ENCODE measurements at places on chromosomes 11 and 22.

DNA sequence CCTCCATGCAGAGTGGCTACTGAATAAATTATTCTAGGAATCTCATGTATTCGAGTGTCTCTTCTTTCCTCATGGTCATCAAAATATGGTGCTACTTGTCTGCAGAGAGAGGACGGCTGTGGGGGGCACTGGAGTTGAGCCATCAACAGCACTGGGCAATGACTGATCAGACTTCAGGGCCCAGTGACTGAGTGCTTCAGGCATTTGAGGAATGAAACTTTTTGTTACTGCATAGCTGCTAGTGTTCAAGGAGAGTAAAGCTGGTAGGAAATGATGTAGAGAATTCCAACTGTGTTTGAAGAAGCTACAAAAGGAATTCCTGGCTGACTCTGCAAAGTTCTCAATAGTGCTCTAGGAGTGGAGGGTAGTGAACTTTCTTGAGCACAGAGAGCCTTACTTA lies 277.7 kb downstream of the CADM1 start:
- no peak for DNase-seq

- no peak for DNase-seq
Measured at GRCh38 chr11:126893796-126894195, 106.8 kb downstream of the KIRREL3 start.

DNA sequence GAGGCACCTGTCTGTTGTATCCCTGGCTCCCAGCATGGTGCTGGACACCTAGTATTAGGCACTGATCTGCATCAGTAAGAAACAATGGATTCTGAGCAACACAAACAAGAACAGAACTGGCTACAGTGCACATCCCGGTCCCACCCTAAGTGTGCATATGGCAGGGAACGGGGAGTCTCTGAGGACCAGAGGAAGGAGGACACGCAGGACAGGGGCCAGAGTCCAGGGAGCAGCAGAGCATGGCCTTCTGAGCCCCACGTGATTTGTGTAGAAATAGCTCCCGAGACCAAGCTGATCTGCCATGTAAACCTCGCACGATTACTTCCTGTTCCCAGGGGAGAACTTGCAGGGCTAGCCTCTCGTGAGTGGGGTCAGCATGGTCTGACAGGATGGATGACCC lies 12.7 kb upstream of the SNX32 start:
- DNase-seq, result no peak

- DNase-seq, result no peak
Measured at GRCh38 chr11:86140334-86140990, 71.6 kb upstream of the PICALM start.

- no peak for DNase-seq
Measured at GRCh38 chr22:44658311-44658953, 43.6 kb upstream of the PRR5 start.

DNA sequence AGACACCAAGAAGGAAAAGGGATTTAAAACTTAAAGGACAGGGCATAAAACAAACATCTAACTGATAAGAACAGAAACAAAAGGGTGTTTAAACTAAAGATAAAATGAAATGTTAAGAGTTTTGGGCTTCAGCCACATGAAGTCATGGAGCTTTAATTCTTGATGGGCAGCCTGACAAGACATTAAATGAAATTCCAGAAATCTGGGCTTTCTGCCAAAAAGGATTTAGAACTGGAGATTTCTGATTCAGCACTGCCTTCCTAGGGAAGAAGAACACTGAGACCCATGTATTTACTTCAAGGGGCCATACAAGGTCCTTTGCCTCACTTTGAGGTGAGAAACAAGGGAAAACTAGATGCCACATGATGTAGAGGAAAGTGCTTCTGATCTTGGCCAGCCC lies 355.9 kb upstream of the RAG2 start:
- no peak for DNase-seq

GRCh38 chr11:30045921-30046577 lies 29.2 kb upstream of the KCNA4 start:
- no peak for DNase-seq

DNA sequence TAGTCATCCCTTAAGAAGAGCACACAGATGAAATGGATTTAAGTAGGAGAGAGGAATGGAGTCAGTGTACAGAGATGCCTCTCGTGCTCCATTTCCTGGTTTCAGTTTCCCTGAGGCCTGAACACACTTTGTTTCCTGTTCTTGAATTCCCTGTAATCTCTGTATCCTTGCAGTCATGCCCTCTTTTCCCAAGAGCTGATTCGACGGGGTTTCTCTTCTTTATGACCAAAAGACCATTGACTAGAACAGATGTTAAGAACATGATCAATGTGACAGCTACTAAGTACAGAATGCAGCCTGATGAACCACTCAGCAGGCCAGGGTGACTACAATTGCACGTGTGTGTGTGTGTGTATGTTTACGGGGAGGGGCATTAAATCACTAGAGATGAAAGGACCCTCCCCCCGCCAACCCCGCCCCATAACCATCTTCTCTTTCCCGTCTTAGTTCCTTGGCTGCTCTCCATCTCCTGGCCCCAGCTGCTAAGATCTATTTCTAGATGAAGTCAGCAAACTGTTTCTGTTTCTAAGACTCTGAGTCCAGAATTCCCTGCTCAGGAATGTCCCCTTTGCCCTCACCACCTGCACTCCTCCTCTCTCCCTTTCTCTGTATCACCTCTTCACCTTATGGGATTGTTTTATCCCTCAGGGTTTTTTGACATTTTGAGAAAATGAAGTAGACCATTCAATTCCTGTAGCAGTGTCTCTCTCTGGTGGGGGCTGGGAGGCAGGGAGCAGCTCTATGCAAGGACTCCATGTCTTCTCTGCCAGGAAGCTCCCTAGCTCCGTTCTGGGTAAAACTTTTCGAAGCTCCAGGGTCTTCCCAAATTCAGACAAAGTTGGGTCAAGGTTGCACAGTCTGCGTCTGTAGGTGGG lies 26.0 kb downstream of the SLC22A6 start:
- no peak for DNase-seq

GRCh38 chr11:10864688-10865087 lies 6.8 kb upstream of the ZBED5 start:
- DNase-seq, result no peak

DNA sequence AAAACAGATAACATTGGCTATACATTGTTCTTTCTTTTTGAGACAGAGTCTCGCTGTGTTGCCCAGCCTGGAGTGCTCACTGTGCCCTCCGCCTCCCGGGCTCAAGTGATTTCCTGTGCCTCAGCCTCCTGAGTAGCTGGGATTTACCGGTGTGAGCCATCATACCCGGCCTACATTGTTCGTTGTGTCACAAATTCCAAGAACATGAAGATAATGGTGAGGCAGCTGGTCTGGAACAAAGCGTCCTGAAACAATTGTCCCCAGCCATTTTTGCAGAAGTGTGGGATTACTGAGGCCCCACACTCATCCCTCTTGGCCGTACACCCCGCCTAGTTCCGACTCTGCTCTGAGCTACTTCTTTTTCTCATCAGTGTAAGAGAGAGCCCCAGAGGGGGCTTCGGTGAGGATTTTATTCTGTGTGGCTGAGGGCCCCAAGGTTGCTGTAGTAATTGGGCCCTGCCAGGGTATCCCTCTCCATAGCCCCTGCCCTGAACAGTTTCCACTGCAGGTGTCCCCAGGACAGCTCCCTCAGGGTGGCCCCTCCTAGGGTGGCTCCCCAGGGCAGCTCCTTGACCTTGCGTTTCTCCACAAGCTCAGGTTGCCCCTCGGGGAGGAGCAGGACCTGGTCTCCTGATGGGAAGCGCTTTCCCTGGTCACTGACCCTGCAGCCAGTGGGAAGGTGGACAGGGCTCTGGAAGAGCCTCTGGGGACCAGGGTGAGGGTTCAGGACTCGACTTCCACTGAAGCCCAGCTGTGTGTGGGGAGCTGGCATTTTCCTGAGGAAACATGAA lies 13.1 kb upstream of the ARSA start:
- DNase-seq, result no peak

- DNase-seq, result no peak
Measured at GRCh38 chr22:43627485-43628213, 184.5 kb downstream of the EFCAB6 start.

DNA sequence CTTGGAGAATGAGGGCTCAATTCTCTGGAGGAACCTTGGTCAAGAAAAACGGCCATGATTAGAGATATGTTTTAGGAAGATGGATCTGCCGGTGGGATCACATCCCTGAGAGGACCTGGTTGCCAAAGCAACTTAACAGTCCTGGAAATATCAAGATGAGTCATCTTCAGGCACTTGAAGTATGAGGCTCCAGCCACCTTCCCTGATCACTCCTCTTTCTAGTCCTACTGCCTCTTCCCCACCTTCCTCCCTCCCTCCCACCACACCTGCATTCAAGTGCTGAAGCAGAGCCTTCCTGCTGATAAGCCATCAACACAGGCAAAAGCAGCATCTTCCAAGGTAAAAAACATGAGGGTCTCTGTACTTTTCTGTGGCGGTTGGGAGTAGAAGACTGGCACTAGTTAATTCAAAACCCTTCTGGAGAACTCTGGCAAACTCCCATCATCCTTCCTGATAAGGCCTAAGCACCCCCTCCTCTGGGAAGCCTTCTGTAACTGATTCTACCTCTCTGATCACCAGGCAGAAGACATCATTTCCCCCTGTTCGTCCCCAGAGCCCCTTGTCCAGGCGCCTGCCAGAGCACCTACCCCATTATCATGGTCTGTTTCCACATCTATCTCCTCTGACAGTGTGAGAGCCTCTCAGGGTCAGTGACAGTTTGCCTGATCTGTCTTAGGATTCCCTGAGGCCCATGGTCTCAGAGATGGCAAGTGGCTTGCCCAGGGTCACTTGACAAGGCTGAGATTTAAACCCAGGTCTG lies 79.8 kb downstream of the CLPB start:
- DNase-seq, result no peak

DNA sequence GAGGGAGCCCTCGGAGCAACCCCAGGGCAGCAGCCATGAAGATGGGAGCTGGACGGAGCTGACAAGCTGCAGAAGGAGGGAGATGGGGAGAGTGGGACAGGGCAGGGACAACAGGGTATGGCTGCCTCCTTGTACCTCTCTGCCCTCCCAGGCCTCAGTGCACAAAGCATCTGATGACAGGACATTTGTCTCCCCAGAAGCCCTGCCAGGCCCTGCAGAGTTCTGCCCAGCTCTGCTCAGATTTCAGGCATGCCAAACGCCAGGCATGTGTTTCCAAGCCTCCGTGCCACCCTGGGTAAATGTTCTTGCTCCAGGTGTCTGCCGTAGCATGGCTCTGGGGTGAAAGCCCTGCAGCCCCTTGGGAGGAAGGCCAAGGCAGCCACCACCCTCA lies 1.1 kb upstream of the IFITM10 start:
- no peak for DNase-seq

Data from hematopoietic multipotent progenitor cell treated with erythropoietin and hydrocortisone succinate and interleukin-3 and kit ligand, for 17 days (in vitro differentiated cells).